ENCODE measurements at places on chromosomes 11 and 22.

- no peak for DNase-seq
Observed at GRCh38 chr11:44977493-44977984, 26.9 kb upstream of the TP53I11 start.

DNA sequence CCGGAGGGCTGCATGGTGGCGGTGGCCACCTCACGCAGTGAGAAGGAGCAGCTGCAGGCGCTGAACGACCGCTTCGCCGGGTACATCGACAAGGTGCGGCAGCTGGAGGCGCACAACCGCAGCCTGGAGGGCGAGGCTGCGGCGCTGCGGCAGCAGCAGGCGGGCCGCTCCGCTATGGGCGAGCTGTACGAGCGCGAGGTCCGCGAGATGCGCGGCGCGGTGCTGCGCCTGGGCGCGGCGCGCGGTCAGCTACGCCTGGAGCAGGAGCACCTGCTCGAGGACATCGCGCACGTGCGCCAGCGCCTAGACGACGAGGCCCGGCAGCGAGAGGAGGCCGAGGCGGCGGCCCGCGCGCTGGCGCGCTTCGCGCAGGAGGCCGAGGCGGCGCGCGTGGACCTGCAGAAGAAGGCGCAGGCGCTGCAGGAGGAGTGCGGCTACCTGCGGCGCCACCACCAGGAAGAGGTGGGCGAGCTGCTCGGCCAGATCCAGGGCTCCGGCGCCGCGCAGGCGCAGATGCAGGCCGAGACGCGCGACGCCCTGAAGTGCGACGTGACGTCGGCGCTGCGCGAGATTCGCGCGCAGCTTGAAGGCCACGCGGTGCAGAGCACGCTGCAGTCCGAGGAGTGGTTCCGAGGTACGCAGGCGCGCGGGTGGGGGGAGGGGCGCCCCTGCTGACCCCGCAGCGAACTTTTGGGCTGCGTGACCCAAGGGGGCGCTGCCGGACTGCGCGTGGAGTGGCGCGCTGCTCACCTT, 670 bp downstream of the NEFH start:
- DNase-seq: no peak

- no peak for DNase-seq
Observed at GRCh38 chr11:33687733-33688479, 12.7 kb downstream of the C11orf91 start.

GRCh38 chr22:19875531-19876313, 21.0 kb upstream of the GNB1L start:
- no peak for DNase-seq

DNA sequence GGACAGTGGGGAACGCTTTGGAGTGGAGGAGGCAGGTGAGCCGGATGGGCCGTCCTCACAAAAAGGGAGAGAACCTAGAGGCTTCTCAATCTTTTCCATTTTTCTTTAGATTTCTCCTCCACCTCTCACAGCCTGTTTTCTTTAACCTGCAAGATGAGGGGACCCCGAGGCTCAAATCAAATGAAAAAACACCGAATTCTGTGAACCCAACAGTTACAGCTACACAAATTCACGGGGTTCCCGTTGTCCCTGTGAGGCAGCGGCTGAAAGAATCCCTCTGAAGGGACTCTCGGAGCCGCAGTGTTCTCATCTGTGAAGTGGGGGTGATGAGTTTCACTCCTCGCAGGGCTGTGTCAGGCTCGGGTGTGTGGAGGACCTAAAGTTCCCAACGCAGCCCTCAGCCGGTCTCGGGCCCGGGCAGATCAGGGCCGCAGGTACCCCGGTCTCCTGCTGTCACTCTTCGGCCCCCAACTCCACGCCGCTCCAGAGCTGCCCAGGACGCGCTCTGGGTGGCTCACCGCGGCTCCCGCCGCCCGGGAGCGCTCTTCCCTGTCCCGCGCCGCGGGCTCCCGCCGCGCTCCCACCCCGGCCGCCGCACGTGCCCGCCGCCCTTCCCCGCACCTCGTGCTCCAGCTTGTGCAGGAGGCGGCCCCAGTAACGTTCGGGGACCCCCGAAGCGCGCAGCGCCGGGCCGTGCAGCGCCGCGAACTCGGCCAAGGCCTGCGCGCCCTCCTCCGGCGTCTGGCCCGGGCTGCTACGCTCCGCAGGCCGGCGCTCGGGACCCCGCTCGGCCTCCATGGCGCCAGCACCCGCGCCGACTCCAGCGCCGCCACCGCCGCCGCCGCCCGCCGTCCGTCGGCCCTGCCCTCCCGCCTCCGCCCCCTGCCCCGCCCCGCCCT, at the start of gene TTLL12:
Gene TTLL12, minus strand, starts transcription at position 863 of the 899 bp plus-strand sequence. Its CDS starts 65 bp downstream, at position 798.
- DNase-seq: no peak

DNA sequence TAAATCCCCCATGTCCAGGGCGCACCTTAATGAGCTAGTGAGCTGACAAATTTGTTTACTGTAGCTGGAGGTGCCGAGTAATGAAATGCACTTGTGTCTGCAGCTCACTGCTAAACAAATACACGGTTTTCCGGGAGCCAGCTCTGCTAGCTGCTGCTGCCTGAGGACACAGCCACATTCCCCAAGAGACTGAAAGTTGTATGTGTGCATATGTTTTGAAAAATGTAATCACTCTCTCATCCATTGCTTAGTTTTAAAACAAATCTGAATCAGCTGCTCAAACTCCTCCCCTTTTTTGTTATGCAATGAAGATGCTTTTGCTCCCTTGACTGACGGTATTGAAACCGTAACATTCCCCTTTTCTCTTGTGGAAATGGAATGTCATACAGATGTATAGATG, 62.4 kb upstream of the NNMT start:
- DNase-seq: no peak

DNA sequence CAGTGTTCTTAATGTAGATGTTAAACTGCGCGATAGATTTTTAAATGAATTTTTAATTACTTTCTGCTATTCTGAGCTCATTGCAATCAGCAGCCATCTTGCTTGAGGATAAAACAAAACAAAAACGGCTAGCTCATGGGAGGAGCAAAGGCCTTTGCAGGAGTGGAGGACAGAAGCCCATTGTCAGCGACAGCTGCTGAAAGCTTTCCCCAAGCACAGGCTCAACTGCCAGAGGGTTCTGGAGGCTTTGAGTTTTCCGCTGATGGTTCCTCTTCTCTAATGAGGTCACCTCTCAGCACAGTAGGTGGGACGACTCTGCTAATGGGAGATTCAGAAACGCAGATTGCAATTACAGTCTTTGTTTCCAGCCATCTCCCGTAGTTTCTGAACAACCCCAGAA, 167.1 kb upstream of the TTC12 start:
- no peak for DNase-seq

Data from cortex of kidney (tissue), 1 donor.